ENCODE measurements at places on chromosomes 3 and 15.
A peak's percentile ranks its signal among the peaks of the same experiment; 100 is the strongest.

GRCh38 chr3:63727233-63727632 is 74.8 kb downstream of the SNTN start:
- no peak for DNase-seq

GRCh38 chr3:143529018-143529478 is 319.2 kb downstream of the SLC9A9 start:
- no peak for DNase-seq

GRCh38 chr15:90004671-90005070 is 3.5 kb downstream of the ZNF710 start:
- DNase-seq: no peak

DNA sequence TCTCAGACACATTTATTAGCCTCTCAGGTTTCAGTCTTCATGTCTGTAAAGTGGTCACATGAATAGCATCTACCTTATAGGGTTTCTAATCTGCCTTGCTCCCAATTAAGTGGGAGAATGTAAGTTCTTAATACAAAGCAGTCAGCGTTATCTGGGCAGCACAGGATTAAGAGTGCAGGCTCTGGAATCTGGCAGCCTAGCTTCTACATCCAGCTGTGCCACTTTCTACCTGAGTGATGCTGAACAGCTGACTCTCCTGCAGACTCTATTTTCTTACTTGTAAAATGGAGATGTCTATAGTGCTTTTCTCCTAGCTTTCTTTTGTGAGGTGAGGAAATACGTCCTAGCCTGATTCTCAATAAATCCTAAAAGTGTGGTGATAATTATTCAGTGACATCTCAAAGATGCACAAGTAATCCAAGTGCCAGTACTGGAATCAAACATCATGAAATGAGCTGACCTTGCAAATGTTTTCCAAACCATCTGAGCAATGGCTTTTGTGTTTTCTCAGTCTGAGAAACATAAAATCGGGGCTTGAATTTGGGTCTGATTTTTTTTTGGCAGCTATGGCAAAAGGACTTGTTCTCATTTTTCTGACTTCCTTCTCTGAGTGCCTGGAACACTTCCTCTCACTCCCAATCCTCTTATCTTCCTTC is 232.2 kb upstream of the FEZF2 start:
- DNase-seq: no peak

DNA sequence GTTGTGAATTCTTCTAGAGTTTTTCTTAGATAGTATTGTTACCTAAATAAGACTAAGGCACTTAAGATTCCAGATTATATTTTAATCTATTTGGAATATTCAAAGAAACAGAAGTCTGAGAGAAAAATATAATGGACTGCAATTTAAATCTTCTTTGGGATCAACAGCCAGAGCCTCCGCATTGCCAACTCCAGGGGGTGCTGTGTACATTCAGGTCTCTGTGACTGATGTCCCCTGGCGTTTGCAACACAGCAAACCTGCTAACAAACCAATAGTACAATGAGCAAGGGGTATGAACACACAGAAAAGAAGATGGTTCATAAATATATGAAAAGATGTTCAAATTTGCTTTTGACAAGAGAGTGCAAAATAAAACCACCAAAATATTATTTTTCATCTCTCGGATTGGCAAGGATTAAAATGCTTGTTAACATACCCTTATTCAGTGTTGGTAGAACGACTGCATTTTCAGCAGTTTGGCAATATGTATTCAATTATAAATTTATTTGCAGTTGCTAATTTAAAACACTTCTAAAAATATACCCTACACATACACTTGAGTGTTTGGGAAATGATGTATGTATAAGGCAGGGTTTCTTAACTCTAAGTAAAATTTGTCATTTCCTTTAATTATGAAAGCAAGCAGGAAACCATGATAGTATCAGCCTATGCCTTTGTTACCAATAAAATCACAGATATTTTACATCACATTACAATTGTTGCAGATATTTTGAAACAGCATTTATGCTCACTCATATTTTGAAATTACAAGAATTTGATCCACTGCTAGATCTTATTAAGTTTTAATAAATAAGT is 16.1 kb upstream of the TM4SF1 start:
- DNase-seq: peak; percentile 76

- no peak for DNase-seq
Observed at GRCh38 chr3:126356373-126357264, 589 bp downstream of the KLF15 start.

- DNase-seq: no peak
Observed at GRCh38 chr3:160001148-160001760, 12.6 kb downstream of the IL12A start.

DNA sequence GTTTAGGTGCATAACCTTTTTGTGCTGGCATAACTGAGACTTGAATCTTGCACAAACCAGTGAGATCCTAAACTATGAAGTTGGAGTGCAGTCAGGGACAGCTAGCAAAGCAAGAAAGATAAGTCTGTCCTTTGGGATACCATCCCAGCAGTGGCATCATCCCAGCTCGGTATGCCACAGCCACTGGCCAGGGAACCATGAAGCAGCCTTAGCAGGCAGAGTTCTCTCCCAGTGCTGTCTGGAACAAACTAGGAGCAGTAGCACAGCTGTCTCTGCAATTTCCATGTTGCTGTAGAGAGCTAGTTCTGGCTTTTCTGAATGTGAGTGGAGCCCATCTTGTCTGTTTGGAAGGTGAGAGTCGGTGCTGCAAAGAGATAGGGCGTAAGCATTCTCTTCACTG is 130.3 kb downstream of the DTWD1 start:
- no peak for DNase-seq

DNA sequence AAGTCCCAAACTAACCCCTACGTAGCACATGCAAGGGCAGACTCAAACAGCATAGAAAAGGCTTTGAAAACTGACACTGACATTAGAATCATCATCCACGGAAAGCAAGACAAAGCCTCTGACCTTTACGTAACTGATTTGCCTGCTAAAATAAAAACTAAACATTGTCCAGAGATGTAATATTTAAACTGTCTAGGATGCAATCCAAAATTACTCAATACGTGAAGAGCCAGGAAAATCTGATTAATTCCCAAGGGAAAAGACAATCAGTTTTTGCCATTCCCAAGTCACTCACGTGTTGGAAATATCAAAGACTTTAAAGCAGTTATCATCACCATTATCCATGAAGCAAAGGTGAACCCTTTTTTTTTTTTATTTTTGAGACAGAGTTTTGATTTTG is 13.3 kb upstream of the IQCF1 start:
- no peak for DNase-seq

GRCh38 chr15:31262143-31262530 is 64.5 kb upstream of the KLF13 start:
- DNase-seq: no peak

DNA sequence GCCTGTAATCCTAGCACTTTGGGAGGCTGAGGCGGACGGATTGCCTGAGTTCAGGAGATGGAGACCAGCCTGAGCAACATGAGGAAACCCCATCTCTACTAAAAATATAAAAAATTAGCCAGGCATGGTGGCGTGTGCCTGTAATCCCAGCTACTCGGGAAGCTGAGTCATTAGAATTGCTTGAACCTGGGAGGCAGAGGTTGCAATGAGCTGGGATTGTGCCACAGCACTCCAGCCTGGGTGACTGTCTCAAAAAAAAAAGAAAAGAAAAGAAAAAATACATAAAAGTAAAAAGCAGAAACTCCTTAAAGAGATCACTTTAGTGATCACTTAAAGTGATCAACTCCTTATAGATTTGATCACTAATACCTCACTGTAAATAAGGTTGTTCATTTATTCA is 78.0 kb downstream of the GMPS start:
- DNase-seq: no peak

DNA sequence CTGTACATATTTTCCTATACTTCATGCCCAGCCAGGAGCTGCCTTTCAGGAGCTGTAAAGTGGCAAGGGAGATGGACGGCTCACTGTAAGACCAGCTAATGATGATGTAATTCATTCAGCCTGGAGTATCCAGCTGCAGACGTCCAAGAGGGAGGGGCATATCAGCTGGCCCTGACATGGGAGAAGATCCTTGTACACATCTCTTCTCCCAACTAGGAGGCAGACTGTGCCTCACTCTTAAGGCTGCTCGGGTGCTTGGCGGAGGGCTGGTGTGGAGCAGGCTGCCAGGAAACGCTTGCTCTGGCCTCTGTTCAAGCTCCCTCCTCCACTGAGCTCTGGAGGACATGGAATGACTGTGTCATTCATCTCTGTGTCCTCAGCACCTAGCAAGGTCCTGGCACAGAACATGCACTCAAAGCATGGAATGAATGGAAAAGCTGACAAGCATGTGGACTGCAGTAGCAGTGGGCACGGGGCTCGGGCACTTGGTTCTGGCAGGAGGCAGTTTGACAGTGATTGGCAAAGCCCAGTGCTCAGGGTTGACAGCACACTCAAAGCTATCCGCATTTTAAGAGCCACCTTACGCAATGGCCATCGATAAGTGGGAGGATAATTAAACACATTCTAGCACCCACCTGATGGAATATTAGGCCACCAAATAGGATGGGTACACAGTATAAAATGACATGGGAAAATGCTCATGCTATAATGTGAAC is 72.4 kb downstream of the TBC1D2B start:
- no peak for DNase-seq

DNA sequence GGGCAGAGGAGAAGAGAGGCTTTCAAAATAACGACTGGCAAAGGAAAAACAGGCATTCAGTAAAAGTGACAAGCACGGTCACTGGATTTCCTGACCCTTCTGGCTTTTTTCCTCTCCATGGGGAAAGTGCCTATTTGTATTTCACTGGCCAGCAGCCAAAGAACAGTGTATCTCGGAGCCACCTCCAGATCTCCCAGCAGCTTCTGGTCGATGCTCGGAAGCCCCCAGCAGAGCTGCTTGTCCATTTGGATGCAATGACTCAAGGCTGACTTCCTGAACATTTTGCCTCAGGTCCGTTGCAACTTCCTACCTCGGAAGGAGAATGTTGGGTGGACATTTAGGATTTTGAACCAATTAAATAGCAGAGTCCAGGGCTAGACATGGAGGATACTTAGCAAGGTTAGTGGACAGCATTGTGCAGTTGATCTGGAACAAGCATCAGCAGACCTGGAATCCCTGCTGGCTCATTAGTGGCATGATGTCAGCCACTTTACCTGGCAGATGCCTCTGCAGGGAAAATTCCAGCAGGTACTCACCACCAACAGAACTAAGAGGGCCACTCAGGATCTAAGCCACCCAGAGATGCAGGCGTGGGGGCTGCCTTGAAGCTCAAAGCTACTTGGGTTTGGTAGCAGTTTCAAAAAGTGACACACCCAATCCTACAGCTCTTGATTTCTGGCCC is 1.1 kb downstream of the FAM107A start:
- no peak for DNase-seq

Data from LoVo (cell line).